ENCODE measurements at places on chromosomes 7 and 10. TPM values are rescaled to one million over a fixed set of nuclear protein-coding genes. Genes with fewer than 3 reads are reported as not detected.

POP7 gene
- total RNA-seq = 14.1 TPM

CCL24 gene
- not detected for total RNA-seq

GPRIN2 gene
- not detected for total RNA-seq

TCAF2 gene
- 0.98 TPM for total RNA-seq

HK1 gene
- total RNA-seq = 72.2 TPM
